MG63 (cell line): ENCODE measurements at places on chromosomes 2 and 18. TPM values are rescaled to one million over a fixed set of nuclear protein-coding genes. Genes with fewer than 3 reads are reported as not detected.

- DNase-seq, result no peak
These were observed 210.9 kb downstream of the DCDC2C start for GRCh38 chr2:3914241-3914640.

GRCh38 chr2:181468811-181469210 lies 11.6 kb downstream of the ITGA4 start:
- DNase-seq, result no peak

DNA sequence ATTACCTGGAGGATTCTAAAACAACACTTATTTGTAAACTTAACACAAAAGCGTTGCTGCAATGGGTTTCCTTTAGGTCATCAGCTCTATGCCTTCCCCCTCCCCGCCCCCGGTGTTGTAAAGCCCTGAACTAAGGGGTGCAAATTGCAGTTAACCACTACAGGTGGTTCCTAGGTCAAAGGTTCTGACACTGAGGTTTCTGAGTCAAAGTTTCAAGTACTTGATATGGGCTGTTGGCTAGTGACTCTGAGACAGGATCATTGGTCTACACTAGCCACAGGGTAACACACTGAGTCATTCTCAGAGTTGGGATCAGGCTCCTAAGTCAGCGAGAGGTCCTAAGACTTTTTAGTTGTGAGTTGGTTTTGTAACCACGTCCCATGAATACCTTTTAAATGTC lies 15.4 kb downstream of the IL1B start:
- DNase-seq, result no peak

GRCh38 chr2:12325806-12326205 lies 390.9 kb upstream of the TRIB2 start:
- peak; percentile 77 for DNase-seq

- no peak for DNase-seq
These were observed 89.8 kb upstream of the SP3 start for GRCh38 chr2:174054926-174055325.

- no peak for DNase-seq
These were observed 150.9 kb downstream of the CD8B2 start for GRCh38 chr2:106638043-106638442.

Gene RNF181
- total RNA-seq, result 167 and 209 TPM in 2 replicates

Gene NHEJ1
- total RNA-seq, result 20.9 and 22.6 TPM in 2 replicates

Gene DSC2
- not detected in 2 replicates for total RNA-seq
